ENCODE measurements at places on chromosomes 16 and 17.

- no peak for DNase-seq
Measured at GRCh38 chr17:51707216-51707615, 446.9 kb downstream of the UTP18 start.

GRCh38 chr17:17491031-17491471, 5.1 kb downstream of the RASD1 start:
- no peak for DNase-seq

DNA sequence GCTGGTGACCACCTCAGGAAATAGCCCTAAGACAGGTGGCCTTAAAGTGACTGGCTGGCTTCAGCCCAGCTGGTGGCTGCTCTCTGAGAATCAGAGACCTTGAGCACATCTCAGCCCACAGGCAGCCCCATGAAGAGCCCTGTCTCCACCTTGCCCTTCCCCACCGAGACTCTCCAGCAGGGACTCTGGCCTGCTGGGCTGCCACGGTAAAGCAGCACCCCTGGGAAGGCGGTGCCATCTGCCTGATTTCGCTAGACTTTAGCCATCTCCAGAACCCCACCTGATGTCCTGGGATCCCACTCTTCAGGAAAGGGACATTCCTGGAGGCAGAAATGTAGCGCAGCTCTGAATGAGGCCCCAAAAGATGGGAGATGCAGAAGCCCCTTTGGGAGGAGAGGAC, 45.2 kb upstream of the LGALS9 start:
- DNase-seq: no peak

DNA sequence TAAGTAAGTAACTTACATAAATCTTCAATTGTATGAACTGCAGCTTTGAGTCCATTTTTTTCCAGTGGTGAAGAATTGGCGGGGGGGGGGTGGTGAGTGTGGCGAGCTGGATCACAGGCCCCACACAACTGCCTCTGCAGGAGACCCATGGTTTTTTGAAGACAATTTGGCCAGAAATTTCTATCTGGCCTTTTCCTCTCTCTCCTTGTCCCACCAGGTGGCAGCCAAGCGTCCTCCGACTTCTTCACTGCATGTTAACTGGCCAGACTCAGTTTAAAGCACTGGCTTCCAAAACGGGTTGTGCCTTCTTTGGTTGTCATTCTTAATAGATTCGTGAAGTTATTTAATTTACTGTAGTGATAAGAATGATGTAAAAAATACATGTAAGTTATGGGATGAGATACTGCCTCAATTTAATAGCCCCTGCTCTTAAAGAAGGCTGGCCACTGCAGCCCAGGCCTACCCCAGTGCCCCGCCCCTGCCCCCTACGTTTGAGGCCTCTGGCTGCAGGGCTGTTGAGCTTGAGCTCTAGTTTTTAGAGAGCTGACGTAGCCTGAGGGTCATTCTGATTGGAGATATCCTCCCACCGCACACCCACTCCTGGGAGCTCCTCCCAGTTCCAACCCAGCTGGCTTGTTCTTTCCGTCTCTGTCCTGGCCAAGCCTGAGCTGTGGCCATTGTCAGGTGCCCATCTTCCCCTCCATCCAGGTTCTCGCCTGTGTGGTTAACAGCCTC, 36.4 kb downstream of the AKAP1 start:
- DNase-seq: no peak

- DNase-seq: no peak
Measured at GRCh38 chr17:75525806-75526554, 483 bp downstream of the LLGL2 start.

- DNase-seq: no peak
Measured at GRCh38 chr16:3988824-3989223, 108.3 kb upstream of the CREBBP start.

DNA sequence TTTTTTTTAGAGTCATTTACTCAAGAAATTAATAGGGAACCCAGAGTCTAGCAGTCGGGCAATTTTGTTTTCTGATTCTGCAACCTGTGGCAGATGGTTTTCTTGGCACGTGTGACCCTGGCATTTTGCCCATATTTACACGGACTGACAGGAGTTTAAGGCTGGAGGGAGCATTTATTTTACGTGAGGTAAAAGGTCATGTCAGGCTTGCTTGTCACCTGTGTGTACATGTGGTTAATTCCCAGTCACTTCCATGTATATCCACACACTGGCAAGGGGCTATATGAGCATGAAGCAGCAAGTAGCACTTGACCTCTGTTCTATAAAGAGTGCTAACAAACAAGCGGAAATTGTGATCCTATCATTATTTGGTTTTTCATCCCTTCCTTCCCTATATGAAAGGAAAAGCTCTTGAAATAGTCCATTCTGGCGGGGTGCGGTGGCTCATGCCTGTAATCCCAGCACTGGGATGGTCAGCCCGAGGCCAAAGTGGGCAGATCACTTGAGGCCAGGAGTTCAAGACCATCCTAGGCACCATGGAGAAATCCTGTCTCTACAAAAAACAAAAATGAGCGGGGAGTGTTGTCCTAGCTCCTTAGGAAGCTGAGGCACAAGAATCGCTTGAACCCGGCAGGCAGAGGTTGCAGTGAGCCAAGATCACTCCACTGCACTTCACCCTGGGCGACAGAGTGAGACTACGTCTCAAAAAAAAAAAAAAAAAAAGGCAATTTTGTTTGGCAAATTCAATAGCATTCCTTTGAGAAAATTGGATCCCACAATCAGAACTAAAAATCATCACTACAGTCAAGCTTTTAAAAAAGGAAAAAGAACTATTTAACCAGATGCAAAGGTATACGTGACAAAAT, 2.1 kb downstream of the SPAG9 start:
- DNase-seq: no peak

GRCh38 chr17:70261170-70261569, 91.8 kb downstream of the KCNJ2 start:
- DNase-seq: no peak

DNA sequence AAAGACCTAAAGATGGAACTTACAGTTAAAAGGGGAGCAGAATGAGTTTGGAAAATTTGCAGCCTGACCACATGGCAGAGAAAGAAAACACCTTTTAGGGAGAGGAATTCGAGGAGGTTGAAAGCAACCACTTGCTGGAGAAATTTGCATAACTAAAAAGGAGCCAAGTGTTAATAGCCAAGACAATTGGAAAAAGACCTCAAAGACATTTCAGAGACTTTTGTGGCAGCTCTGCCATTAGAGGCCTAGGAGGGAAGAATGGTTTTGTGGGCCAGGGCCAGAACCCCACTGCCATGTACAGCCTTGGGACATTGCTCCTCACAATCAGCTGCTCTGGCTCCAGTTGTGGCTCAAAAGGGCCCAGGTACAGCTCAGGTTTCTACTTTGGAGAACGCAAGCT, 338.5 kb downstream of the UTP18 start:
- no peak for DNase-seq

DNA sequence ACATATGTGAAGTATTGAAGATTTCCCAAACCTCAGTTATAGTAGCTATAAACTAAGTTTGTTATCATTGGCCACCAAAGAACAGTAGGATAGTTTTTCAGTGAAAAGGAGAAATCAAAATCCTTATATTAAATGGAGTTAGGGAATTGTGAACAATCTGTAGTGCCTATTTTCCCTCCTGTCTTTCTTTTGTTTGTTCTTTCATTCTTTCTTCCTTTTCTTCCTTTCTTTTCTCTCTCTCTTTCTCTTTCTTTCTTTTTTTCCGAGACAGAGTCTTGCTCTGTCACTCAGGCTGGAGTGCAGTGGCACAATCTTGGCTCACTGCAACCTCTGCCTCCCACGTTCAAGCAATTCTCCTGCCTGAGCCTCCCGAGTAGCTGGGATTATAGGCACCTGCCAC, 48.8 kb downstream of the SSH2 start:
- DNase-seq: no peak

DNA sequence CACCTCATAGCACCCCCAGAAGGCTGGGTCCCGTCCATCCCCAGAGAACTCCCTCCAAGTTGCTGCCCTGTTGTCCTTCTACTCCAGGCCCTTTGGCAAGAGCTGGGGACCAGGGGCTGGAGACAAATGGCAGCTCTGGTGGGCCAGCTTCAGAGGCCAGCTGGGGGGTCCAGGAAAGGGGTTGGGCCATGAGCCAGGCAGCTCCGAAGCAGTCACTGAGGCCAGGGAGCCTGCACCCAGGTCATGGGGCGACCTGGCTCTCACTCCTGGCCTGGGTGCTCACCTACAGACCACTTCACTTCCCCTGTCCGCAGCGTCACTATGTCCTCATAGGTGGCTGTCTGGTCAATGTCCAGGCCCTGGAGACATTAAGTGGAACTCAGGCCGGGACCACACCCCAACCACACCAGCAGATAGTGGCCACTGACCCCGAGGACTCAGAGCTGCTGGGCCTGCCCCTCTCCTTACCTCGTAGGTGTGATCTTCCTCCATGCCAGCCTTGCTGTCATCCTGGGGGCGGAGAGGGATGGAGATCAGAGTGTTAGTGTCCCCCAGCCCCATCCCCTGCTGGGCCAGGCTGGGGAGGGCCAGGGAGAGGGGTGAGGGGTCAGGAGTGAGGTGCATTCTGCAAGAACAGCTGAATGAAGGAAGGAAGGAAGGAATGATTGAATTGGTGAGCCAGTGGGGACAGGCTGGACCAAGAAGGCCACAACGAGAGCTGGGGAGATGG, 3.0 kb downstream of the CD79B start:
- no peak for DNase-seq

DNA sequence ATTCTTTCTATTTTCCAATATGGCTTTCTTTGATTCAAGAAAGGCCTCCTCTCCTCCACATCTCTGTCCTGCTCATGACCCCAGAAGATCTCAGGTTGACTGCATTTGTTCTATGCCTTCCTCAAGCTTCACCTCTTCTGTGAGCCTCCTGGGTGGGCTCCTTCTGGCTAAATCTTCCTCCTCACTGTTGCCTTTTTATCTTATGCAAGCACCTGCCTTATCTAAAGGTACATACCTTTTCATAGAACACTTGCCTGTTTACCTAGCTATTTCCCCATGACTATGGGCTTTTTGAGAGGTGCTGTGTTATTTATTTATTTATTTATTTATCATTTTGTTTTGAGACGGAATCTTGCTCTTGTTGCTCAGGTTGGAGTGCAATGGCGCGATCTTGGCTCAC, 81.1 kb downstream of the UTP18 start:
- no peak for DNase-seq

- no peak for DNase-seq
Measured at GRCh38 chr17:9912121-9913099, 7.3 kb upstream of the RCVRN start.

DNA sequence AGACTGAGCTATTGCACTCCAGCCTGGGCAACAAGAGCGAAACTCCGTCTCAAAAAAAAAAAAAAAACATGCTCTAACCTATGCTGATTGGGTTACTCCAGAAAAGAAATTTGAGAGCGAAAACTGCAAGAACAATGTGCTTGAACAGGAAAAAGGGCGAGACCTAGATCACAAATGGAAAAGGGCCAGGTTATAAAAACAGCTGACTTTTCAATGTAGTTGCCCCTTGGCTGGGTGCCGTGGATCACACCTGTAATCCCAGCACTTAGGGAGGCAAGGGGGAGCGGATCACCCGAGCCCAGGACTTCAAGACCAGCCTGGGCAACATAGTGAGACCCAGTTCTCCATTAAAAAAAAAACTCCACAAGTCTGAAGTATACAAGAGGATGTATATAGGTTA, 48.8 kb downstream of the MRM3 start:
- DNase-seq: no peak

- DNase-seq: peak; percentile 79
Measured at GRCh38 chr16:68800257-68800875, 43.0 kb upstream of the TANGO6 start.

- no peak for DNase-seq
Measured at GRCh38 chr17:48330421-48330820, 99.6 kb downstream of the SKAP1 start.

- DNase-seq: no peak
Measured at GRCh38 chr17:5035315-5035714, at the start of gene SLC52A1. SLC52A1 (minus strand) TSS chr17:5035426; CDS start chr17:5034606, 820 bp downstream.

GRCh38 chr16:4123616-4124300, 7.5 kb upstream of the ADCY9 start:
- no peak for DNase-seq

GRCh38 chr17:72034000-72034399, 86.8 kb upstream of the SOX9 start:
- no peak for DNase-seq

GRCh38 chr16:27839419-27839818, 224.1 kb downstream of the GSG1L start:
- DNase-seq: no peak

- no peak for DNase-seq
Measured at GRCh38 chr17:66260275-66260674, 31.1 kb upstream of the APOH start.

DNA sequence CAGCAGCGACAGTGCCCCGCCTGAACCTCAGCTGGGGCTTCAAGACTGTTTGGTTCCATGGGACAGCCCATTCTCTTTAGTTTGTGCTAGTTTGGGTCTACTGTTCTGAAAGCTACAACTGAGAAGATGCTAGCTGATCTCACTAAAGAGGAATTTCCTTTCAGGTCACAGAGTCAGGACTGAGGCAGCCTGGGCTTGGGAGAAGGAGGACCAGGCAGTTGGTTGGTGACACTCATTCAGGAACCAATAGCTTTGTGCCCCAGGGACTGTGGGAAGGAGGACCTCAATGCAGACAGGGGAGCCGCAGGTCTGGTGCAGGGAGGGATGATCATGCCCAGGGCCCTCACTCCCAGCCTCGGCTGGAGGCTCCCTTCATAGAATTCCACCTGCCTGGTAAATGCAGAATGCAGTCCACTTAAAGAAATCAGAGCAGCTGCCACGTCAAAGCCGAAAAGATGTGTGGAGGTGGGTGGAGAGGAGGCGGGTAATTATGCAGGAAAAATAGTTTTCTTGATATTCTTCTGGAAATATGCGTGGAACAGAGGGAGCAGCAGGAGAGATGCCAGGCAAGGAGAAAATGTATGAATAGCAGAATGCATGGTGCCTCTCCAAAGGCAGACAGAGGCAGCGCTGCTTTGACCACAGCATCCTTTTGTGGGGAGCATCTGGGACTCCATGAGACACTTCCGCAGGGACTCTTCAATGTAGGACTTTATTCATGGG, 32.6 kb upstream of the ZFP90 start:
- no peak for DNase-seq

DNA sequence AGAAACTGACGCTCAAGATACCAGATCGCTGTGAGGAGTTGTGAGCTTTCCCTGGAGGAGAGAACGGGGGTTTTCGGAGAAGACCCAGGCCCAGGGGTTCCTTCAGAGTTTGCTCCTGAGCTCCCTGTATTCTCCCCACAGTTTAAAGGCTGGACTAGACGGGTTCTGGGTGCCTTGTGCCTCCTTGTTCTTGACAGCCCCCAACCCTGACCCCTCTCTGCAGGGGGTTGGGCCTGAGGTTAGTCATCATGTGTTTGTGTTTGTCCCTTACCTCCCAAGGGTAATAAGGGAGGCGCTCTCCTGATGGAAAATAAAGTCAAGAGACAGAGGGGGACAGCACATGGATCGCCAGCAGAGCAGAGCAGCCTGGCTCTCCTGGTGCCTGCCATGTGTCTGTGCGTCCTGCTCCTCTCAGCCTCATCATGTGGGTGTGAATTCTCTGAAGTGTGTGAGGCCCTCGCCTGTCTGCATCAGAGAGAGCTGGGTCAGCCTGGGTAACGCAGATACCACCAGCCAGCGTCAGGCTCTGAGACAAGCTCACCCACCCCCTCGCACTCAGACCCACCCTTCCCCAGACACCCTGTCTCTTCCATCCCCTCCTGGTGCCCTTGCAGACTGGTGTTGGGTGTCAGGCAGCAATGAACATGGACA, 8.7 kb downstream of the HEXIM2 start:
- no peak for DNase-seq
